Activated CD4-positive, alpha-beta memory T cell treated with anti-CD3 and anti-CD28 coated beads for 36 hours (primary cell): ENCODE measurements at places on chromosomes 2 and 18. TPM values are rescaled to one million over a fixed set of nuclear protein-coding genes. Genes with fewer than 3 reads are reported as not detected.

Gene RAB31
- 0.58 TPM for total RNA-seq

Gene CRYGC
- not detected for total RNA-seq

Gene PIEZO2
- total RNA-seq: not detected

Gene VWC2L
- not detected for total RNA-seq

DNA sequence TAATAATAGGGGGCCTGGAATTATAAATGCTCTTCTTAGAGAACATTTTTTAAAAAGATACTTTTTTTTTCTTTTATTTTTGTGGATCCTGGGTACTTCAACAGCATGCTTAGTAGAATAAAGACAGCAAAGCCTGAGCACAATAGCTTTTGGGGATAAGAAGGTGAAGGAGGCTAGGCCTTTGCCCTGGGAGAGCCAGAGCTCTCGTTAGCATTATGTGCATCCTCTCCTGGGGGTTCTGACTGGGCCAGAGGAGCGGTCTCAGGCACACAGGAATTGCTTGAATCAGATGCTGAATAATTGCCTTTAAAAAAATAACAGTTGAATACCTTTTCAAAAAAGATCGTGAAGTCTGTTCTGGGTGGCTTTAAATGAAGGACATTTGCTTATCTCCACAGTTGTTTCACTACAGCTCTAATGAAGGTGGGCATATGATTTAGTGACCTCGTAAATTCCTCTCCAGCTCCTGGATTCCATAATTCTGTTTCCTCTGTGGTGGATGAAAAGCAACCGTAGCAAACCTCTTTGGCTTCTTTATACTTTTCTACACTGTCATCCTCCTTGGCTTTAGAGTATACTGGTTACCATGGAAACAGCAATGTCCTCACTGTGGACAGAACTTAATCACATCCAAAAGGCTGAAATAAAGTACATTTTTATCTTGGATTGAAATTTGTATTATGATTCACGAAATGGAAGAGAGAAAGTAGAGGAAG, 133.8 kb downstream of the MAIP1 start:
- no peaks in the 10 kb centered on the region for H3K27me3 ChIP-seq
- no peaks in the 10 kb centered on the region for H3K36me3 ChIP-seq
- DNase-seq: no peak
- no peak overlapping the region for H3K27ac ChIP-seq
- H3K4me3 ChIP-seq: no peak overlapping the region
- no peaks in the 10 kb centered on the region for H3K4me1 ChIP-seq

DNA sequence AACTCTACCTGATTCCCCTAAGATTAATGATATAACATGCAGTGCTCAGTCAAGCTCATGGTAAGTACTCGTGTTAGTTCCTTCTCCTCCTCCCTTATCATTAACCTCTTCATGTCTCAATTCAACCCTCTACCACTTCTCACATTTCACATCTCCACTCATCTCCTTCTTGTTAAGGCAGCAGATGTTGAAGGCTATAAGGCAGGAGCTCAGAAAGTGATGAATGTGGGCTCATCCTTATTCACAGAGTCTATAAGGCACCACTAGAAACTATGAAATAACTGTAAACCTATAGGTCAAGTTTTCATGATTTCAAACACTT, 56.0 kb downstream of the CLHC1 start:
- no peak overlapping the region for H3K4me3 ChIP-seq
- H3K27ac ChIP-seq: no peak overlapping the region
- H3K27me3 ChIP-seq: no peaks in the 10 kb centered on the region
- H3K36me3 ChIP-seq: no peaks in the 10 kb centered on the region
- DNase-seq: no peak

DNA sequence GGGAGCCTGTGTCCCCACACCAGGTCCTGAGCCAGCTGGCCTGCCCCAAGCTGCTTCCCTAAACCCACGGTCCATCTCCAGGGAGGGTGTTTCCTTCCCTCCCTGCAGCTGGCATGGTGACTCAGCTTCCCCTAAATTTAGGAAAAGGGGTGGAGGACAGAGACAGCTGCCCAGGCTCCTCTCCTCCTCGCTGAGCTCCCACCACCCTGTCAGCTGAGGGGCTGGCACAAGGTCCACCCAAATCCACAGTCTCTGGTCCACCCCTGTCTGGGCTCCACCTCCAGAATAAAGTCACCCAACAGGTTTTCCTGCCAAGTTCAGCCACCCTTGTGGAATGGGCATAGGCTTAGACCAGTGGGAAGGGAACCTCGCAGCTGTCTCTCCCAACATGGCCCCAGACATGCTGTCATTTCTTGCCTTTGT, 156.5 kb downstream of the TNS1 start:
- H3K4me3 ChIP-seq: no peak overlapping the region
- H3K36me3 ChIP-seq: no peaks in the 10 kb centered on the region
- H3K27ac ChIP-seq: no peak overlapping the region
- DNase-seq: no peak

- no peak overlapping the region for H3K4me3 ChIP-seq
- no peak for DNase-seq
- no peak overlapping the region for H3K27ac ChIP-seq
- no peaks in the 10 kb centered on the region for H3K27me3 ChIP-seq
These were observed 48.8 kb downstream of the PTRHD1 start for GRCh38 chr2:24744356-24744755.

DNA sequence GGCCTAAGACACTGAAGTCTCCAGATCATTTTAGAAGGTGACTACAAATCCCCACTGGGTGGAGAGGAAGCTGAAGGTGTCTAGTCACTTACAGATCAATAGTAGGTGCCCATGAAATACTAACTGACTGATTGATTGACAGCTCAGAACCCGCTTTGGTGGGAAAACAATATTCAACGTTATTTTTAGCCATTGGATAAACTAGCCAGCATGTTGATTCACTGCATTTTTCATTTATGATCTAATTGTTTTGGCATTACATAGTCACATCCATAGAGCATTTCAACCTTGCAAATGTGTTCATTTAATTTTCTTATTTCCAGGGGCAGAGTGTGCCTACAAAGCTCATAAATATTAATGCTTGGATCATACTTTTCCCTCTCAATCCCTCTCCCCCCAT, 162.3 kb downstream of the MREG start:
- H3K4me1 ChIP-seq: no peaks in the 10 kb centered on the region
- H3K36me3 ChIP-seq: no peaks in the 10 kb centered on the region
- peaks cover 1% of the 10 kb centered on the region for H3K27me3 ChIP-seq
- no peak overlapping the region for H3K27ac ChIP-seq
- no peak for DNase-seq
- no peak overlapping the region for H3K4me3 ChIP-seq

GRCh38 chr2:187493877-187494568, 46.0 kb upstream of the CALCRL start:
- H3K4me1 ChIP-seq: no peaks in the 10 kb centered on the region
- no peaks in the 10 kb centered on the region for H3K36me3 ChIP-seq
- H3K27me3 ChIP-seq: no peaks in the 10 kb centered on the region
- no peak overlapping the region for H3K4me3 ChIP-seq
- no peak for DNase-seq
- H3K27ac ChIP-seq: no peak overlapping the region
